ENCODE measurements at places on chromosomes 1 and 21. TPM values are rescaled to one million over a fixed set of nuclear protein-coding genes. Genes with fewer than 3 reads are reported as not detected.

Gene COL6A2
- total RNA-seq, result 1,951 TPM

Gene SERPINC1
- not detected for total RNA-seq

Gene SYT6
- total RNA-seq, result not detected

Gene ADAMTS4
- 1.2 TPM for total RNA-seq

Gene RORC
- total RNA-seq, result not detected

Gene ACOT11
- 0.35 TPM for total RNA-seq

Gene NTMT2
- total RNA-seq, result not detected

Gene CNIH3
- 4.2 TPM for total RNA-seq

Gene STRIP1
- total RNA-seq, result 55.8 TPM

Gene BTBD8
- total RNA-seq, result 1.9 TPM

Gene TMOD4
- 2.8 TPM for total RNA-seq

Gene PADI2
- total RNA-seq, result 111 TPM

Gene GPR3
- total RNA-seq, result 0.50 TPM

Gene IRF2BP2
- total RNA-seq, result 154 TPM

Gene SSU72
- 121 TPM for total RNA-seq

Gene RPL11
- total RNA-seq, result 843 TPM

Gene GBP6
- not detected for total RNA-seq

Gene KIF14
- total RNA-seq, result 2.6 TPM

Gene NCAM2
- 135 TPM for total RNA-seq

Gene IRF6
- total RNA-seq, result 0.13 TPM

Gene DEPDC1
- total RNA-seq, result 6.5 TPM

Gene GCLM
- total RNA-seq, result 17.5 TPM

Gene MARK1
- total RNA-seq, result 1.8 TPM

Gene LCE1A
- not detected for total RNA-seq

Gene GBP4
- total RNA-seq, result not detected

Gene S100A14
- not detected for total RNA-seq

Gene DCST1
- not detected for total RNA-seq

Gene FHAD1
- total RNA-seq, result not detected

Gene MEX3A
- total RNA-seq, result 19.8 TPM

Gene FCRL5
- not detected for total RNA-seq

Gene OR2AK2
- total RNA-seq, result not detected

Gene KIAA0319L
- total RNA-seq, result 44.9 TPM

Gene CRYAA
- not detected for total RNA-seq

Gene SPRR2B
- not detected for total RNA-seq
